ENCODE measurements at places on chromosomes 16 and 17. TPM values are rescaled to one million over a fixed set of nuclear protein-coding genes. Genes with fewer than 3 reads are reported as not detected.

DNA sequence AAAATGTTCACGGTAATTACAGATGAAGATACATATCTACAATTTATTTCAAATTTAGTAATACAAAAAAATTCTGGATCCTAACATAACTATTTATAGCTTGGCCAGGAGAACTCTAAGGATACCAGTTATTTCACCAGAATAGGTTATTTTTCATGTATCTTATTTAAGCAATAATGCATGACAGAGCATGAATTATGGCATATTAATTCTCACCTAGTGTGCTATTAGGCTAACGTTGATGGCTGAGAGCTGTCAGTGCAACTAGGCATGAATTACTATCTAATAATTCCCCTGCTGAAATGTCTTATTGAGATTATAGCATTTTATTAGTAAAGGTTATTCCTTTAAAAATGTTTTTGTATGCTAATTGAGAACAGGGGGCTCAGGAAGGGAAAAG, 44.5 kb downstream of the SALL1 start:
- no peak for DNase-seq

DNA sequence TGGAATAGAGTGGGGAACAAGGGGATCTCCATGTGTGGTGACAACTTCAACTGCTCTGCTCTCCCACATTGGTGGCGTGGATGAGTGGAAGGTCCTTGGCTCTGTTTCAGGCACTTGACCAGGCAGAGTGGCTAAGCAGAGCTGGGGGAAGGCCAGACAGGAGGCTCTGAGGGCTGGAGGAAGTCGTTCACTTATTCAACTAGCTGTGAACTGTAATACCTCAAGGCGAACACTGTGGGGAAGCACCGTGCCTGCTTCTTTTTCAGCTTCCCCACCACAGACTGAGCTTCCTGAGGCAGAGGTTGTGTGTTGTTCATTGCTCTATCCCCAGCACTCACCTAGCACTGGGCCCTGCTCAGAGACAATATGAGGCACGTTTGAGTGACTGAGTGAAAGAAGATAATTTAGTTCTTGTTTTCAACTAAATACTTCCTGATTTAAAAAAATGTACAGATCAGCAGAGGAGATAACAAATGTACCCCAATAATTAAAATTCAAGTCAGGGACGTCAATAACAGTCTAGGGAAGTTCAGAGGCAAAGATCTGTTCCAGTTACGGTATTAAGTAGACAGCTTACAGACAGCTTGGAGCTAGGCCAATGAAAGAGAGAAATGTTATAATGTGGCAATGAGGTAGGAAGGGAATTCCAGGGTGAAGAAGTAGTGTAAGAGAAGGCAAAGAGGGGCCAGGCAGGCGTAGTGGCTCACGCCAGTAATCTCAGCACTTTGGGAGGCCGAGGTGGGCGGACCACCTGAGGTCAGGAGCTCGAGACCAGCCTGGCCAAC, 34.7 kb downstream of the MYO18A start:
- peak; percentile 89 for DNase-seq

DNA sequence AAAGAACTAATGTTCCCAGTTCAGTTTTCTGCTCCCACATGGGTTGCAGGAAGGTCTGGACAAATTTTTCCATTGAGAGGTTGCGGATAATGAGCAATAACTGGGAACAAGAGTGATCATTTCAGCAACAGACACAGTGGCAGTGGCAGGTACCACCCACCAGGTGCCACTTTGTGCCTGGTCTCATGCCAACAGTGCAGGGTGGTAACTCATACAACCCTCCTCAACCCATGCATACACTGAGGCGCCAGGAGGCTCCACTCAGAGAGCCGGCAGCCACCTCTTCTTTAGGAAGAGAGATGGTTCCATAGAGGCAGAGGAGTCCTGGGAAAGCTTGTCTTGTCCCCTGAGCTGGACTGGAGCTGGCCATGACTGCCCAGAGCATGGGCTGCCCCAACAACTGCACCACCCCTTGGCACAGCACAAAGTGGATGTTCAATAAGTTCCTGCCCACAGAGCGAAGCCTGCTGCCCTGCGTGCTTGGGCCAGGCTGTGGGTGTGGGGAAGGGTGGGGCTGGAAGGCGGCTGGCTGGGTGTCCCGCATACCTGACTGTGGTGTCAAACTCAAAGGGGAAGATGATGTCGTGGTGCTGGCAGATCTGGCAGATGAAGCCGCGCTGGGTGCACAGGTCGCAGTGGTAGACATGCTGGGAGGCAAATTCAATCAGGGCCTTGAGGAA, 6.4 kb upstream of the ARHGAP27 start:
- no peak for DNase-seq

GRCh38 chr17:73189417-73190099, 3.3 kb upstream of the COG1 start:
- DNase-seq: peak; percentile 68

DNA sequence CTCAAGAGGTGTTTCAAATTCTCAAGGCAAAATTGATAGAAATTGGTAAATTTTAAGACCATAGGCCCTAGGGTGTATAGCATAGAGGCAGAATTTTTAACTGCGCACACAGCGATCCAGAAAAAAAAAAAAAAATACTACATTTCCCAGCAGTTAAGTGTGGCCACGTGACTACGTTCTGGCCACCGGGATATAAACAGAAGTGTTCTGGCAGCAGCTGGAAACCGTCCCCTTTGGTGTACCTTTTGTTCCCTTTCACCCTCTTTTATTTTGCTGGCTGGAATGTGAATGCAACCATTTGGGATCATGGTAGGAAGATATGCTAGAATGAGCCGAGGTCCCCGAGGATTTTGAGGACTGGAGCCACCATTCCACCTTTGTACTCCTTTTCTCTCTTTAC, 52.7 kb upstream of the AKAP1 start:
- no peak for DNase-seq

DNA sequence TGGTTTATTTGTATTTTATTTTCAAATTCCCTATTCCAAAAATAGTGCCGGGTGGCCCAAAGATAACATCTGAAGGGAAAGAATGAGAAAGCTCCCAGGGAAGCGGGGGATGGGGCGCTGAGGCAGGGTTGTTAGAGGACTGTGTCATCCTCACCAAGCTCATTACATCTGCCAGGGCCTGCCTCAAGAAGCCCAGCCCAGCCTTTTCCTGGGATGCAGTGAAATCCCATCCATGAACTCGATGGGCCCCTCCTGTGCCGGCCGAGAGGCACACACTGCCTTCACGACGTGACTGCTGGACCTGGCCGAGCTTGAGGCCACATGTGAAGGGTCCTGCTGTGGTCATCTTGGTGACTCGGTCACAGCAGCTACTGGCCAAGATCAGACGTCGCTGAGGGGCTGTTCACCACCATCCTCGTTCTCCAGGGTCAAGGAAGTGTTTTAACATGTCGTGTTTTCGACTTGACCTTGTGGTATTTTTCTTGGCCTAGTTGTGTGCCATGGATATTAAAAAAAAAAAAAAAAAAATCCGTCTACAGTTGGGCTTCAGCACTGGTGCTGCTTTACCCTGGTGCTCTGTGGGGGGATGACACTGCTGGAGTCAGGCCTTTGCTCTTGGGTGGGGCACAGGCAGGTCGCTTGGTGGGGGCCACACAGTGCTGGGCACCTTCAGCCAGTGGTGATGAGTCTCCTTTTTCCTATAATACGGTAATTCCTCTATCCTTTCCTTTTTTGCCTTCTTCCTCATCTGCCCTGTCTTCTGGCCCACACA, 4.9 kb downstream of the TIMM22 start:
- no peak for DNase-seq

GRCh38 chr17:57948555-57949420, 6.4 kb downstream of the CUEDC1 start:
- peak; percentile 45 for DNase-seq

GRCh38 chr17:42002792-42003301, 14.4 kb downstream of the DNAJC7 start:
- DNase-seq: no peak

GRCh38 chr16:83792391-83792790, 15.4 kb upstream of the HSBP1 start:
- no peak for DNase-seq

DNA sequence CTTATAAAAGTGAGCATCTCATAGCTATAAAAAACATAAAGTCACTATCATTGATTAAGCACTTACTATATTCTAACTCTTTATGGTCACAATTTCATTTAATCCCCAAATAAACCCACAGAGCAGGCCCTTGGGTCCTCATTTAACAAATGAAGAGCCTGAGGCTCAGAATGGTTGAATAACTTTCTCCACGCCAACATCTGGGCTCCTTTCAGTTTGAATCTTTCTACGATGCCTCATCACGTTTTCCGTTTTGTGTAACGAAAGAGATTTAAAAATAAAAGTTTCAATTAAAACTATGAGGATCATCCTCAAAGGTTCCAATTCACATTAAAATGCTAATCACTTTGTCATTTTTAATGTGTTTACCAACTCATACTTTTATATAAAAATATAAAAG, 74.2 kb upstream of the ADAMTS18 start:
- no peak for DNase-seq

- no peak for DNase-seq
Observed at GRCh38 chr16:23771027-23771426, 16.2 kb downstream of the CHP2 start.

- no peak for DNase-seq
Observed at GRCh38 chr16:58127634-58128033, 1.5 kb downstream of the CFAP20 start.

DNA sequence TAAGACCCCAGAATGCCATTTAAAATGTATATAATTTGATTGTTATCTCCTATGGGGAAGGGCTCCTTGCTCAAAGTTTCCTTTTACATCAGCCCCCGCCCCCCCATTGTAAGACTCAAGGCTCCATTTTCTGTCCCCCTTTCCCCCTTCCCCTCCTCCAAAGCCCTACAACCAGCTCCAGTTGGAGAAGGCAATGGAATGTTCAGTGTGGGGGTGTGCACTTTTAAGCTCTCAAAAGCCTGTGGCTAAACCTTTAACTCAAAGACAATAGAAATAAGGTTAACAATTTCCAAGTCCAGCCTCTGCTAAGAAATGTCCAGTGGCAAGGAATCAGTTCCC, 114.7 kb downstream of the NOG start:
- DNase-seq: no peak

GRCh38 chr16:76943921-76944320, 247.1 kb upstream of the MON1B start:
- no peak for DNase-seq

GRCh38 chr16:53282975-53283946, 151.0 kb upstream of the RBL2 start:
- peak; percentile 75 for DNase-seq

GRCh38 chr16:84477661-84478060, 26.8 kb downstream of the MEAK7 start:
- no peak for DNase-seq

DNA sequence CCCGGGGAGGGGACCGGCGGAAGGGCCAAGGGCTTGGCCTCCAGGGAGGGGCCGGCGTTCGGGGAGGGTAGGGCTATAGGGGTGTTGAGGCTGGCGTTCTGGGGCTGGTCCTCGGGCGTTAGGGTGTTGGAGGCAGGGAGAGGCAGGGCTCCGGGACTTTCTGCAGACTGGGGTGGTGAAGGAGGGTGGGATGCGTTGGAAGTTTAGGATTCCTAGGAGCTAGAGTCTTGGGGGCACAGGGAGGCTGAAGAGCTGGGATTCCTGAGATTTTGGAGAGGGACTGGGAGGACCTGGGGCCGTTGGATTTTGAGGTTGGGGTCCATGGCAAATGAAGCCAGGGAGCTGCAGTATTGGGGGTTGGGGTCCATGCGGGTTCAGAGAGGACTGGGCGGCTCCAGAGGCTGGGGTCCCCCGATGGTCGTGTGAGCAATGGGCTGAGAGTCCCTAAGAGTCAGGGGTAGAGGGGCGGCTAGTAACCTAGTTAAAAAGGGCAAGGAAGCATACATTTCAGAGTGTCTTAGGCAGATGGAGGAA, 740 bp downstream of the NFATC2IP start:
- peak; percentile 42 for DNase-seq

DNA sequence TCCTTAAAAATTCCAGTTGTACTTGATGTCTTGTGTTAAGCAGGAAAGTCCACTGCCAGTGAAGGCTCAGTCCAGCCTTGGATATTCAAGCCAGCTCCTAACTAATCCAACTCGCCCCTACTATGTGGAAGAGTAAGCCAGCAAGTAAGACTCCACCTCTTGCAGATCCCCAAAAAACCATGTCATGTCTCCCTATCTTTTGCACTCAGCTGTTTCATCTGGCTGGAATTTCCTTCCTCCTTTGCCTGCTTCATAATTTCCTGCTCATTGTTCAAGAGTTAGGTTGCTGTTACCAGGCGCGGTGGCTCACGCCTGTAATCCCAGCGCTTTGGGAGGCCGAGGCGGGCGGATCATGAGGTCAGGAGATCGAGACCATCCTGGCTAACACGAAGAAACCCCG, 37.8 kb downstream of the RBBP6 start:
- no peak for DNase-seq

- DNase-seq: no peak
Observed at GRCh38 chr17:1201132-1201702, 21.4 kb upstream of the ABR start.

DNA sequence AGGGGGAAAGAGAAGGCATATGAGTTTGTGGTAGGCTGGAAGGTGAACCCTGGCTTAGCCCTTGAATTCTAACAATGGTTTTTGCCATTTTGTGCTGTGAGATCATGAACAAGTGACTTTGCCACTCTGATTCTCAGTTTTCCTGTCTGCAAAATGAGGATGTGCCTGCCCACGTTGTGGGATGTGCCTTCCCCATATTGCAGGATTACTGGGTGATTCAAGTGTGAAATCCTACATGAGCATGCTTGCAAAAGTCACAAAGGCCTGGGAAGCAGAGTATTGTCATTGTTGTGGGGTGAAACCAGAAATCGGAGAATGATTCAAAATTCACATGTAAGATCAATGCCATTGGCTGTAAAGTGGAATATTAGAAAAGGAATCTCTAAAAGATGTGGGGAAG, 28.6 kb upstream of the TVP23A start:
- DNase-seq: no peak

DNA sequence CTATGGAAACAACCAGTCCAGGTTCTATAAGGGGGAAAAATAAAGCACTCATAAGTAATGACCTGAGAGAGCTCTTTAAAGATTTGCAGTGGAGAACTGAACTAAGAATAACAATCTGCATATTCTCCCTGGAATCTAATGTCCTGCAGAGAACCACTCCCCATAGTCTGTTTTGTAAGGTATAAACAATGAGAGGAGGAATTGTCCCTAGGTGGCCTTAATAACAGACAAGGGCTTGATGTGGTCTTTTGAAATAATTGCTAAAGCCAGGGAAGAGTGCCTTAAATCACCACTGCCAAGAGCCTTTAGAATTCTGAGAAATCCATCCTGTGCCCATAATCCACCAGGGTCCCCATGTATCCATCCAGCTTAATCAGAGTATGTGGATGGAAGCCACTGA, 106.3 kb downstream of the CDH11 start:
- peak; percentile 14 for DNase-seq

DNA sequence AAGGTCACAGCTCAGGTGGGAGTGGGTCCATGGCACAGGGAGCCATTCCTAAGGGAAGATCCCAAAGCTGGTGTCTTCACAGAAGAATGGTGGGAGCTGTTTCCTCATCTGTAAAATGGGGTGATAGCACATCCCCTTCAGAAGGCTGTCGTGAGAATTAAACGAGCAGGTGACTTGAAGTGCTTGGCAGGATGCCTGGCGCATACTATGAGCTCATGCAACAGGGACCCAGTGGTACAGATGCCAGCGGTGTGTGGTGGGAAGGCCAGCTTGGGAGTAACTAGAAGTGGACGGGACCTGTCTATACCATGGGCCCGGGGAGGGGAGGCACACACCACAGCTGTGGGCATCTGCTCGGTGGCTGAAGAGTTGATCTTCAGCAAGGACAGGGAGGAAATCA, 189.3 kb upstream of the TNRC6C start:
- DNase-seq: no peak

Gene LITAFD
- not detected for total RNA-seq

Gene CLEC18A
- total RNA-seq: 0.16 TPM

Gene NPIPA8
- total RNA-seq: 16.7 TPM

Gene PNMT
- total RNA-seq: 1.9 TPM

Gene CCL8
- total RNA-seq: not detected

Gene CPHXL2
- not detected for total RNA-seq

Gene MT4
- total RNA-seq: not detected

Gene APOH
- not detected for total RNA-seq

Gene HBA1
- total RNA-seq: not detected
